ENCODE measurements at places on chromosomes 4 and X. TPM values are rescaled to one million over a fixed set of nuclear protein-coding genes. Genes with fewer than 3 reads are reported as not detected.

The CFAP99 gene
- total RNA-seq, result 0.20 TPM

The DUSP9 gene
- total RNA-seq, result 0.19 TPM

DNA sequence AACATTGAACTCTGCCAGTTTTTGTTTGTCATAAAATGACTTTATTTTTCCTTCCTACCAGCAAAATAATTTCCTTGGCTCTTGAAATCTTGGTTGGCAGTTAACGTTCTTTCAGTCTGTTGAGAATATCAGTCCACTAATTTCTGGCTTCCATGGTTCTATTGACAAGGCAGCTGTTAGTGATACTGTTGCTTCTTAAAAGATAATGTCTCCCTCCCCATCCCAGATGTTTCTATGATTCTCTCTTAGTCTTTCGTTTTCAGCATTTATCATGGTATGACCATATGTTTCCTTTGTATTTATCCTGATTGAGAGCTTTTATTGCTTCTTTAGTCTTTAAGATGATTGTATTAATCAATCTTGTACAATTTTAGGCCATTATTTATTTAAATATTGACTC, 81.1 kb upstream of the STK26 start:
- no peak overlapping the region for H3K27ac ChIP-seq
- DNase-seq, result no peak
- H3K27me3 ChIP-seq, result no peaks in the 10 kb centered on the region
- H3K4me1 ChIP-seq, result no peaks in the 10 kb centered on the region
- no peak overlapping the region for H3K4me3 ChIP-seq
- H3K36me3 ChIP-seq, result no peaks in the 10 kb centered on the region

GRCh38 chr4:156193800-156194199, 240.1 kb upstream of the CTSO start:
- no peak overlapping the region for H3K4me3 ChIP-seq
- no peaks in the 10 kb centered on the region for H3K27me3 ChIP-seq
- H3K36me3 ChIP-seq, result no peaks in the 10 kb centered on the region
- DNase-seq, result no peak
- H3K4me1 ChIP-seq, result no peaks in the 10 kb centered on the region

DNA sequence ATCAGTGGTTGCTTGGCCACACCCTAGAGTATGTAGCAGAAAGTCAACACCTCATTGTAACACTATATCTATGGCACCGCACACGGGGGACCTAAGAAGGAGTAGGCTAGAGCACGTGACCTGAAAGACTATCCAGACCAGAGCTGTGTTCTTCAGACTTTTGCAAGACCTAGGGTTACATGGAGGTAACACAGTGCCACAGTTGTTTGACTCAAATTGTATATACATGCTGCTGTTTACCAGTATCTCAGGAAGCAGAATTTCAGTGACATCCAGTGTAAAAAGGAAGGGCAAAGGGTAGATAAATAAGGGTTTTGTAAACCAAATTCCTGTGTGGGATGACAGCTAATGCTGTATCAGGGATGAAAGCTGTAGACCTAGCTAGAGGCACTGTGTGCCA, 30.2 kb downstream of the PNMA6A start:
- peaks cover 2% of the 10 kb centered on the region for H3K4me1 ChIP-seq
- no peaks in the 10 kb centered on the region for H3K36me3 ChIP-seq
- no peak overlapping the region for H3K27ac ChIP-seq

DNA sequence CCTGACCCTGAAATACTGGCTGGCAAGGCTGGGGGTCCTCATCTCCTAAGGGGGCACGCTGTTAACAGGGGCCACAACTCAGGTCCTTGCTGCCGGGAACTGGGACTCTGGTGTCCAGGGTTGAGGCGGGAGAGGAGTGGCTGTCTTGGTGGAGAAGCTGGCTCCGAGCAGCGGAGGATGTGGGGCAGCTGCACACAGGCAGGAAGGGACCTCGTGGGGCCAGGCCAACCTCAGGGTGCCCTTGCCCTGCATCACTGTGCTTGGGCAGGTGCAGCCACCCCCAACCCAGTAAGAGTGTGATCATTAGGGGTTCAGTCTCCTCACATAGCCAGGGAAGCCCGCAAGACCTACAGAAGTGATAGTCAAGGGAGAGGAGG, 12.6 kb upstream of the PDE6B start:
- H3K27ac ChIP-seq, result no peak overlapping the region
- no peaks in the 10 kb centered on the region for H3K4me1 ChIP-seq
- DNase-seq, result no peak
- no peak overlapping the region for H3K4me3 ChIP-seq

DNA sequence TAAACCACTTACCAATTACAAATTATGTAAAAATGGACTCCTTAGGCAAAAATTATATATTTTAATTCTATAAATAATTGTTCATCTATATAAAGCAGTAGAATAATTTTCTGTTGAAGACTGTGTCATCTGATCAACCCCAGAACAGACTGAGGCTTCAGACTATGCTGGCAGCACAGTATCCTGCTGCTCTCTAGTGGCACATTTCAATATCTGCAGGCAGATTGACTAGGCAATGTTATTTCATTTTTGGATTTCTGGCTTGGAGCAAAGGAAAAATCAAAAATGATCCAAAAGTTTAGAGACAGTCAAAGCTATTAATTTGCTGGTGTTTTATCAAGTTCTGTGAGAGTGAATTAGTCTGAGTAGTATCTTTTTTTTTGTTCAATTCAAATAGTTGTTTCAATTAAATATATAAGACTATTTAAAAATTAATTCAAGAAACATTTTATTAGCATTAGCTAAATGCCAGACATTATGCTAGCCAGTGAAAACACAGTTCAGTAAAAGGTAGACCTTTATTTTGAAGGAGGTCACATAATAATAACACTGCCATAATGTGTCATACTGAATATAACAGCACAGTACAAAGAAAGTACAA, 21.3 kb upstream of the SULT1E1 start:
- no peak overlapping the region for H3K4me3 ChIP-seq
- H3K4me1 ChIP-seq, result no peaks in the 10 kb centered on the region
- H3K36me3 ChIP-seq, result no peaks in the 10 kb centered on the region
- DNase-seq, result no peak
- no peak overlapping the region for H3K27ac ChIP-seq
- no peaks in the 10 kb centered on the region for H3K27me3 ChIP-seq

GRCh38 chr4:169810325-169811323, 52.9 kb upstream of the HPF1 start:
- peak; percentile 19 for DNase-seq
- no peaks in the 10 kb centered on the region for H3K36me3 ChIP-seq
- H3K4me1 ChIP-seq, result no peaks in the 10 kb centered on the region

GRCh38 chr4:144374065-144374464, 233.5 kb upstream of the GYPA start:
- H3K27me3 ChIP-seq, result no peaks in the 10 kb centered on the region
- H3K27ac ChIP-seq, result no peak overlapping the region
- no peaks in the 10 kb centered on the region for H3K4me1 ChIP-seq
- H3K36me3 ChIP-seq, result no peaks in the 10 kb centered on the region
- DNase-seq, result no peak

The DCK gene
- 42.1 TPM for total RNA-seq

DNA sequence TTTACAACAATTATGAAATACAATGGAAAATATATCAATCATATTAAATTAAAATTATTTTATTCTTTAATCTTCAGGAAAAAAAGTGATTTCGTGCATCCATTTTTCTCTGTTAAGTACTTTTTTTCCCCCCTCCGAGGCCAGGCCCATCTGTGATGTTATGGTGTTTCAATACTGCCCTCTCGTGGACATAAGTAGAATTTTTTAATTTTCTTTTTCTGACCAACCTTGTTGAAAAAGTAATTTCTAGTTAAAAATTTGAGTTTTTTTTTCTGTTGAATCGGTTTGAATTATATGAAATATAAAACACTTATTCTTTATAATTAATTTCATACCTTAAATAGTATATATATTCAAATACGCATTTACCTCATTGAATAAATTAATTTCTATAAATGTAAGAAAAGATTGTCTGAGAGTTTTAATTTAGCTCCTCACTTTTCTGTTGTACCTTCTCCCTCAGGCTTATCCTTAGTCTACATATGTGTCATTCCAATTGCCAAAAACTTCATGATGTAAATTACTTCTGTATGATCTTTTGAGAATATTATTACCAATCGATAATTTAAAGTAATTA, 175.8 kb upstream of the TECRL start:
- no peak overlapping the region for H3K4me3 ChIP-seq
- H3K4me1 ChIP-seq, result no peaks in the 10 kb centered on the region
- H3K27me3 ChIP-seq, result no peaks in the 10 kb centered on the region
- no peak for DNase-seq
- no peak overlapping the region for H3K27ac ChIP-seq

The CLCN4 gene
- total RNA-seq, result 0.23 TPM

The RNF150 gene
- not detected for total RNA-seq

GRCh38 chr4:78417603-78418002, 134.0 kb upstream of the ANXA3 start:
- no peak overlapping the region for H3K27ac ChIP-seq
- H3K27me3 ChIP-seq, result no peaks in the 10 kb centered on the region
- H3K36me3 ChIP-seq, result no peaks in the 10 kb centered on the region

GRCh38 chrX:138723301-138723700, 11.8 kb upstream of the FGF13 start:
- no peaks in the 10 kb centered on the region for H3K27me3 ChIP-seq
- no peaks in the 10 kb centered on the region for H3K4me1 ChIP-seq
- no peak for DNase-seq
- no peak overlapping the region for H3K4me3 ChIP-seq
- H3K36me3 ChIP-seq, result no peaks in the 10 kb centered on the region

GRCh38 chrX:112450810-112451209, 228.9 kb downstream of the LHFPL1 start:
- H3K4me3 ChIP-seq, result no peak overlapping the region
- no peak overlapping the region for H3K27ac ChIP-seq
- no peaks in the 10 kb centered on the region for H3K27me3 ChIP-seq
- H3K4me1 ChIP-seq, result no peaks in the 10 kb centered on the region
- no peaks in the 10 kb centered on the region for H3K36me3 ChIP-seq

DNA sequence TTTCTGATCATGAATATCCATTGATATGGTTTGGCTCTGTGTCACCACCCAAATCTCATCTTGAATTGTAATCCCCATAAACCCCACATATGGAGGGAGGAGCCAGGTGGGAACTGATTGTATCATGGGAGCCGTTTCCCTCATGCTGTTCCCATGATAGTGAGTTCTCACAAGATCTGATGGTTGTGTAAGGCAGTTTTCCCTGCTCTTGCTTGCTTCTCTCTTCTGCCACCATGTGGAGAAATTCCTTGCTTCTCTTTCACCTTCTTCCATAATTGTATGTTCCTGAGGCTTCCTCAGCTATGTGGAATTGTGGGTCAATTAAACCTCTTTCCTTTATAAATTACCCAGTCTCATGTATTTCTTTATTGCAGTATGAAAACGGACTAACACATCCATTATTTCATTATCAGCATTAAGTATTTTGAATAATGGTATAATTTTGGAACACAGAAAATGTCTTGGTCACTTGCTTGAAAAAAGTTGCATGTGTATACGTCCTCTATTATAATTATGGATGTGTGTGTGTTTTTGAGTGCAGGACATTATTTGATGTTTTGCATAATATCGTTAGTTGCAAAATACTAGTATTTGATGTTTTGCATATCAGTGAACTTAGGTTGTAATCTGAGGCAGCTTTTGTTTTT, 334.6 kb downstream of the PCDH10 start:
- no peak for DNase-seq
- H3K36me3 ChIP-seq, result no peaks in the 10 kb centered on the region
- no peaks in the 10 kb centered on the region for H3K27me3 ChIP-seq
- H3K27ac ChIP-seq, result no peak overlapping the region
- no peak overlapping the region for H3K4me3 ChIP-seq
- no peaks in the 10 kb centered on the region for H3K4me1 ChIP-seq

DNA sequence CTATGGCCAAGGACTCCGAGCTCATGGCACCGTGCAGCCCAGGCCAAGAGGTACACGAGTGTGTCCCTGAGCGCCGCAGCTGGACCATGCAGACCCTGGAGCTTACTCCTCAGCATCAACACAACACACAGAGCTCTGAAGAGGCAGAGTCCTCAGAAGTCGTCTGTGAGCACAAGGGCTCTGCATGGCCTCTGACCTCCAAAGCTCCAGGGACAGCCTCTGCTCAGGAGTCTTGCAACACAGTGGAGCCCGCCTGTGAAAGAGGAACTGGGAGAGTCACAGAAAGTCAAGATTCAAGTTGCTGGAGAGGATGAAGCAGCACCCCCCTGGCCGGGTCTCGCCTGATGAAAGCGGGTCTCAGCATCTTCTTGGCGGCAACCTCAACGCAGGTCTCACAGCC, 2.9 kb downstream of the LRPAP1 start:
- H3K27ac ChIP-seq, result no peak overlapping the region
- H3K27me3 ChIP-seq, result no peaks in the 10 kb centered on the region
- no peak overlapping the region for H3K4me3 ChIP-seq
- H3K4me1 ChIP-seq, result peaks cover 8% of the 10 kb centered on the region
- H3K36me3 ChIP-seq, result peaks cover 7% of the 10 kb centered on the region

GRCh38 chr4:9932771-9933170, 88.5 kb downstream of the SLC2A9 start:
- no peaks in the 10 kb centered on the region for H3K27me3 ChIP-seq
- no peaks in the 10 kb centered on the region for H3K36me3 ChIP-seq

The PGAM4 gene
- total RNA-seq, result not detected

GRCh38 chrX:12973561-12974304, 1.2 kb upstream of the TMSB4X start:
- peaks cover 32% of the 10 kb centered on the region for H3K4me1 ChIP-seq
- peaks cover 21% of the 10 kb centered on the region for H3K36me3 ChIP-seq
- H3K4me3 ChIP-seq, result peak overlapping the region; percentile 98
- peak overlapping the region; percentile 94 for H3K27ac ChIP-seq
- no peaks in the 10 kb centered on the region for H3K27me3 ChIP-seq

- H3K4me3 ChIP-seq, result peak overlapping the region; percentile 43
- peaks cover 58% of the 10 kb centered on the region for H3K4me1 ChIP-seq
- H3K27ac ChIP-seq, result peak overlapping the region; percentile 96
- no peak for DNase-seq
Observed at GRCh38 chr4:152101556-152102435, 341.0 kb upstream of the GATB start.

The ZBTB33 gene
- total RNA-seq, result 22.1 TPM

The GC gene
- 2.0 TPM for total RNA-seq

The USP27X gene
- 5.2 TPM for total RNA-seq

GRCh38 chrX:40098264-40099054, 701 bp upstream of the BCOR start:
- H3K27ac ChIP-seq, result no peak overlapping the region
- H3K36me3 ChIP-seq, result no peaks in the 10 kb centered on the region
- H3K4me3 ChIP-seq, result peak overlapping the region; percentile 64

DNA sequence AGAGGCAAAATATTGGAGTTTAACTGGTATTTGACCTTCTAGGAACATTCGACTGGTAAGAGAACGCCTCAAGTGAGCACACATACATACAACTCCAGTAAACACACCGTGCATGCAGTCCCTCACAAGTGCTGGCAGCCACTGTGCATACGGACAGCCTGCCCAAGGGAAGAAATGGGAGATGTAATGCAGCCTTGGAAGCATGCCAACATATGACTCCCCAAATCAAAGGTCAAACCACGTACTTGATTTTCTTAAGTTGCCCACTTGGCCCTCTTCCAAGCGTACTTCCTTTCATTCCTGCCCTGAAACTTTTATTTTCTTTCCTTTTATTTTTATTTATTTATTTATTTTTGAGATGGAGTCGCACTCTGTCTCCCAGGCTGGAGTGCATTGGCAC, 206.6 kb downstream of the SPRY1 start:
- H3K4me1 ChIP-seq, result peaks cover 21% of the 10 kb centered on the region
- no peaks in the 10 kb centered on the region for H3K36me3 ChIP-seq
- DNase-seq, result no peak
- no peak overlapping the region for H3K4me3 ChIP-seq
